Ascending aorta (tissue), 2 donors: ENCODE measurements at places on chromosomes 4 and X.
A peak's percentile ranks its signal among the peaks of the same experiment; 100 is the strongest.

DNA sequence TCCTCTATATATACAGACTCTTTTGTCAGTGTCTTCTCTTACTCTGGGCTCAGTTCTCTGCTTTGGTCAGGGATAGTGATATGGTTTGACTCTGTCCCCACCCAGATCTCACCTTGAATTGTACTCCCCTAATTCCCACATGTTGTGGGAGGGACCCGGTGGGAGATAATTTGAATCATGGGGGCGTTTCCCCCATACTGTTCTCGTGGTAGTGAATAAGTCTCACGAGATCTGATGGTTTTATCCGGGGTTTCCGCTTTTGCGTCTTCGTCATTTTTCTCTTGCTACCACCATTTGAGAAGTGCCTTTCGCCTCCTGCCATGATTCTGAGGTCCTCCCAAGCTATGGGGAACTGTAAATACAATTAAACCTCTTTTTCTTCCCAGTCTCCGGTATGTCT, 144.4 kb downstream of the GLUD2 start:
- DNase-seq = no peak

DNA sequence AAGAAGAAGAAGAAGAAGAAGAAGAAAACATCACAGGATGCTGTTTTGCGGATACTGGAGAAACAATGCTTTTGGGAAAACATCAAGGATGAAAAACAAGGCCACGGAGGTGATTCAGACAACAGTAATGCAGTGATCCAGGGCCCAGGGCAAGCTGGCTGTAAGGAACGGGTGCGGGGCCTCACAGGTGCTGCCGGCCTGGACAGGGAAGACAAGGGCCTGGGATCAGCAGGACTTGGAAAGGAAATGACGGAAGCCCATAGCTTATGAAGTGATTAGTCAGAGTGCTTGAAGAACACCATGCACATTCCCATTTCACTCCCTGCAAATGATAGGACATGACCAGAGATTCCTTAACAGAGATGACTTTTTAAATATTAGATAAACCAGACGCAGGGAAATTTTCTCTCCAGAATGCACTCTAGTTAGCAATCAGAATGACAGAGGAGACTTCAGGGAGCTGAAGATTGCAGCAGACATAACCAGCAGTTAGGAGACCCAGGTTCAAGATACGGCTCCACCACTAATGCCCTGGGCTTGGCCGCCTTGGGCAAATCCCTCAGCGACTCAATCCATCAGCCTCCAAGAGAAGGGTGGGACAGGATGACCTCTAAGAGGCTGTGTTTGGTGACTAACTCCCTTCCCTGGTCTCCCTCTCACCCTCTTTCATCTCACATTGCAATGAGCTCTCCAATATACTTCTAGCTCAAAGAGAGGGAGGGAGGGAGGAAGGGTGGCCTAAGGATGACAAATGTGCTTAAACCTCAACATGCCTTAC, 54.1 kb downstream of the APBB2 start:
- no peak for DNase-seq

DNA sequence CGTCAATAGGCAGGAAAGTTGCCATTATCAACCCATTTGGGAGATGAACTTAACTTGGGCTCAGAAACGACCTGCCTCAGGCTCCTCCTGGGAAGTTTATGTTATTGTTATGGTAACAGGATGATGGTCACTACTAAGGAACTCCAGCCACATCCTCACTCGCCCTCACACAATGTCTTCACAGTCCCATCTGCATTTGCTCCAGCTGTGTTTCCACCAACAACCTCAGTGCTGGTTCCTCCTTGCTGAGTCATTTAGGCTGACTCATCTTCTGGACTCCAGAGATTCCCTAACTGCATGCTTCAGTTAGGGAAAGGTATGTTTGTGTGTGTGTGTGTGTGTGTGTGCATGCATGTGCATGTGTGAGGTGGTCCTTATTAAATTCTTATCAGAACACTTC, 293.4 kb upstream of the BOD1L1 start:
- peak; percentile 69 for DNase-seq

GRCh38 chrX:98379134-98379533, 1495.4 kb downstream of the RPA4 start:
- no peak for DNase-seq

- no peak for DNase-seq
Measured at GRCh38 chrX:84168095-84168494, 19.9 kb downstream of the RPS6KA6 start.

DNA sequence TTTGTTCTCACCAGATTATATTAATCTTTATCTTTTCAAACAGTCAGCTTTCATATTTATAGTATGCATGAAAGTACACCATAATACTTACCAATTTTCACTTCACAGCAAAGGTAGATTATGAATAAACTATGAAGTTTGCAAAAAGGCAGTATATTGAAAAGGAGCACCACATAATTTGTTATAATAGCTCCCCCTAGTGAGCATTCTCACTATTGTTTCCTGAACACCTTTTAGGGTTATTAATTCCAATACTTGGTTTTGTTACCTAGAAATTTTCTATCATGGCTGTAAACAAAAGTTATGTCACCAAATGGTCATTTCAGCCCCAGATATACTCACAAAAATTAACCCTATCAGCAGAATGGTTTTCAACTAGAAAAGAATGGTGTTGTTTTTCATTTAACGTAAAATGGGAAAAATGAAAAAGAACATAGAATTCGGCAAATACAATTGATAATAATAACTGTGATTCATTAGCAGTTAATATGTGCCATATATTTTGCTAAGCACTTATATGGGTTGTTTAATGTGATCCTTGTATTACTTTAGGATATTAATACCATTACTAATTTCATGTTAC, 30.2 kb upstream of the NKX6-1 start:
- no peak for DNase-seq

GRCh38 chr4:109942292-109942926, 29.7 kb downstream of the EGF start:
- no peak for DNase-seq

DNA sequence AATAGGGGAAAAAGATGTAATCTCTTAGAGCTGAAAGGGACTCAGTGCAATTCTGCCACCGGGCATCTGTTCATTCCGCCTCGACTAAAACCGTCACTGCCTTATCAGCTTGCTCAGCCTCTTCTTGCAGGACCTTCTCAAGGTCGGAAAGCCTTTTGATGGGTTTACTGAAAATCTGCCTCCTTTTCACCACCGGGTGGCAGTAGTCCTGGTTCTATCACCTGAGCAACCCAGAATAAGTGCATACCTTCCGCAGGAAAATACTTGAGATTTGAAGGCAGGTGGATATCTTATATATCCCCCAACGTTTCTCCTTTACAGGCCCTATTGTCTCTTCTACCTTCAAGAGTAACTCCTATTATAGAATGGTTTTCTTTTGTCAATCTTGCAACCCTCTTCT, 103.4 kb upstream of the PAK3 start:
- no peak for DNase-seq

DNA sequence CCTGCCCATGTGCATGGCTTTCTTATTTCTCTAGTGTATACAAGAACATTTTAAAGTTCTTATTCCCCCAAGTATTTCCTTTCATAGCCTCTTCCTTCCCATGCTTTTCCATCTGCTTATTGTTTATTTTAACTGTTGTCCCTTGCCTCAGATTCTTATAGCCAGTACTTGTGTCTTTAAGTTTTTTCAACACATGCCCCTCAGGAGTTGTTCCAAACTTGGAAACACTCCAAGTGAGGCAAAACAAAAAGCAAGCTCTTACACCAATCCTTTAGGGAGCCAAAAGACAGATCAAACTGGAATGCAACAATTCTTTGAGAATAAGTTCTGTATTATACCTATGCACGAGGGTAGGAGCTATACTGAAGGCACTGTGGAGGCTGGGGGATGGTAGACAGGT, 222.0 kb upstream of the STK26 start:
- DNase-seq = no peak

DNA sequence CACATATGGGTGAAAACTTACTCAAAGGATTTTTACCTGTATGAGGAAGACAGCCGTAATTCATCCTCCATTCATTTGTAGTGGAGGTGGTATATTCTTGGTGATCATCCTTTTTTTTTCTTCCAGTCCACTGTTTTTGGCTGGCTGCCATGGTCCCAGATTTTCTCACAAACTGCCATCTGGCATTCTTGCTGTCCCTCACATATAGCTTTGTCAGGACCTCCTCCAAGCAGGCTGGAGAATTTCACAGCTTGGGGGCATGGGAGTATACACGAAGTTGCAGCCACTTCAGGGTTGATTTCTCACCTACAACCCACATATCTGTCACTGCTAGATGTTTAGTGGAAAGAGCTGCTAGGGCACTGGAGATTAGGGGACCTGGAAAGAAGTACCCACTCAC, 401.0 kb downstream of the IL1RAPL1 start:
- no peak for DNase-seq

- peak; percentile 49 for DNase-seq
Measured at GRCh38 chrX:68826113-68826980, 2.5 kb upstream of the EFNB1 start.

DNA sequence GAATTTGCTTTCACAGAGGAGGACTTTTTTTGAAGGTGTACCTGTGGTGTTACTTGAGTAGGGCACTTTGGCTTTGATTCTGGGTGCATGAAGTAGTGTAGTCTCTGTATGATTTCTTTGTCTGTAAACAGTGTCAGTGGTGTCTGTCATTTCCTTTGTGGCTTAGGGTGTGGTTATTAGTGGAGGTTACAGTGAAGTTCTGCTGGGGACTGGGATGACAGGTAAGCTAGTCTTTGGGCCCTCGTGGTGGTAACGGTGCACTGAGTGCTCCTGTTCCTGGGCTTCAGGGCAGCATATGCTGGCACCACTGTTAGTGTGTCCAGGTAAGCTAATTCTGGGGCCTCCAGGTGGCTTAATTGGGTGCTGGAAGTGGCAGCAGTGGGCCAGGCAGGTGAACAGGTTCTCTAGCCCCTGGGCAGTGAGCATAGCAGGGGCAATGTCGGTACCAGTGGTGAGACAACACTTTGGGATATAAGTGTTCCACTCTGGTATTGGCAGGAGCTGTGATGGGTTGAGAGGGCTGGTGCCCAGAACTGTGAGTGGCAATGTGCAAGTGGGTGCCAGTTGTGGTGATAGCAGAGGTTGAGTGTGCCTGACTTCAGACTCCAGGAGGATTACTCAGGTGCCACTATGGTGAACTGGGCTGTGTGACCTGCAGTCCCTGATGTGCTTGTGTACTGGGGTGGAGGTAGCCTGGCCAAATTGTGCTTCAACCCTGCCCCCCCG, 26.0 kb upstream of the VSIG1 start:
- DNase-seq = no peak

GRCh38 chr4:70181864-70182263, 13.7 kb upstream of the ODAM start:
- DNase-seq = no peak

GRCh38 chr4:123747016-123747415, 350.4 kb downstream of the SPRY1 start:
- DNase-seq = no peak

- DNase-seq = no peak
Measured at GRCh38 chrX:21926527-21927278, 13.8 kb upstream of the SMS start.

DNA sequence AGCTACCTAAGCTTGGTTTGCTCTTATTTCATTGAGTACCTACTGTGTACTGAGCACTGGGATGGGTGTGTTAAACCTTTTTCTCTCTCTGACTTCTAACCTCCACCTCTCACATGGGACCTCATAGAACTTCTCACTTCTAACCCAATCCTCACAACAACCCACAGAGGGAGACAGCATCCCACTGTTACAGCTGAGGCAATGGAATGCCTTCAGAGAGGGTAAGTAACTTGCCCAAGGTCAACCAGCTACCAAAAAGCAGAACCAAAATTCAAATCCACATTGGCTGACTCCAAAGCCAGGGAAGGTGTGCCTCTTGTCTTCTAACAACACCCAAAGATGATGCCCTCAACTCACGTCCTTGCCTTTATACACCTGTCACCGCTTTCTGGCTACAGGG, 5.4 kb downstream of the SEL1L3 start:
- DNase-seq = no peak

DNA sequence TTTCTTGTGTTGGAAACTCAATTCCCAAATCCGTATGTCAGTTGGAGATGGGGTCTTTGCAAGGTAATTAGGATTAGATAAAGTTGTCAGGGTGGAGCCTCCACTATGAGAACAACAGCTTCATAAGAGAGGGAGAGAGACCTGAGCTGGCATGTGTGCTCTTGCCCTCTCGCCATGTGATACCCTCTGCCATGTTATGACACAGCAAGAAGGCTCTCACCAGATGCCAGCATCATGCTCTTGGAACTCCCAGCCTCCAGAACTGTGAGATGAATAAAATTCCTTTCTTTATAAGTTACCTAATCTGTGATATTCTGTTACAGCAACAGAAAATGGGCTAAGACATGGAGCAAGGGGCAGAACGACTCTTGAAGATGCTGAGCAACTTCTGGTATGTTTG, 201.9 kb upstream of the BOD1L1 start:
- DNase-seq = no peak

- no peak for DNase-seq
Measured at GRCh38 chrX:136863826-136864225, 16.7 kb downstream of the RBMX start.

GRCh38 chr4:156672492-156673305, 298.9 kb downstream of the PDGFC start:
- DNase-seq = no peak

DNA sequence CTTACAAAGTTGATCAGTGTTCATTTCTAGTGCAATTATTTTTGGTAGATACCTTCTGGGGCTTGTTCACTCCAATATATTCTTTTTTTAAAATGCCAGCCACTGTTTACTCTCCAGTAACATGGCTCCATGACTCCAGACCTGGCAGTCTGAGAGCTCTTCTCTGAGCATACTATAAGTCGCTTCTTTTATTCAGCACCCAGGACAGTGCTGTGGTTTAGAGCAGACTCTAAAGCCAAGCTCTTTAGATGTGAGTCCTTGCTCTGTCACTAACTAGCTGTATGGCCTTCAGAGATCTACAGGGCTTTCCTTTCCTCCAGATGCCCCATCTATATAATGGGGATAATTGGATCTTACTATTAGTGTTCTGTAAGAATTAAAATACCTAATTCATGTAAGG, 200.2 kb upstream of the FAM241A start:
- no peak for DNase-seq

GRCh38 chr4:67499799-67500198, 45.5 kb downstream of the CENPC start:
- DNase-seq = no peak

DNA sequence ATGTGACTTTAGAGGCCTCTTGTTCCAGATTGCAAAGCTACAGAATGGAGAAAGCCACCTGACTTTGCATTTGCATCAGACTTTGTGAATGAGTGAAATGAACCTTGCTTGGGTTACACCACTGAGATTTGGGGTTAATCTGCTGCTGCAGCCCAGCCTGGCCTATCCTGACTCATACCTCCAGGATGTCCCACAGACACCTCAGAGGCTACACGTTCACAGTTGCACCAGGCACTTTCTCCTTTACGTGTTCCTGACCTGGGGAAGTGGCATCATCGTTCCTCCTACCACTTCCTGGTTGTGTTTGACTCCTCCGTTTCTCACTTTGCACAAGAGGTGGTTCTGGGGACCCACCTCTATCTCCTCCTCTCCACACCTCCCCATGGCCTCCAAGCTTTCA, 9.2 kb upstream of the SORCS2 start:
- no peak for DNase-seq

DNA sequence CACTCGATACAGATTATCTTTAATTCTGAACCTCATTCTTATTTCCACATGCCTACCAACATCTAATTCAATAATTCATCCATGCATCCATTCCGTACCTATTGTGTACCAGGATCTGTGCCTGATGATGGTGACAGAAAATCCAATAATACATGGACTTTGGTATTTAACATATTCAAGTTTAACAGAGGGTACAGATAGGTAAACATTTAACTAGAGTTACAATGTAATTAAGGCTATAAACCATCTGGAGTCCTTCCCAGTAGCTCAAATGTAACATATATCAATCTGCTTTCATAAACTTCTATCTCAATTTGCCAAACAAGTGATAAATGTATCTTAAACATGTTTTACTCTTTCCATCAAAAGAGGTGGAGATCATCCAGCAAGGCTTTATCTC, 561.5 kb upstream of the FTHL17 start:
- no peak for DNase-seq
